Renal pelvis (tissue), 12 donors: ENCODE measurements at places on chromosomes 4 and X.

DNA sequence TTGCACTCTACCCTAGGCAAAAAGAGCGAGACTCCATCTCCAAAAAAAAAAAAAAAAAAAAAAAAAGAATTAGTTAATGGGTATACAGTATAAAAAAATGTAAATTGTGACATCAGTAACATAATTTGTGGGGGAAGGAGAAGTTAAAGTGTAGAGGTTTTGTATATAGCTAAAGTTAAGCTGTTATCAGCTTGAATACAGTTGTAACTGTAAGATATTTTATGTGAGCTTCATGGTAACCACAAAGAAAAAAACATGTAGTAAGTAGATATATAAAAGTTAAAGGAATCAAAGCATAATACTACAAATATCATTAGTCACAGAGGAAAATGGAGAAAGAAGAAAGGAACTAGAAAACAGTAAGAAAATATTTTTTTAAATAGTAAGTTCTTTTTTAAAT lies 53.2 kb upstream of the EPGN start:
- no peak for DNase-seq

DNA sequence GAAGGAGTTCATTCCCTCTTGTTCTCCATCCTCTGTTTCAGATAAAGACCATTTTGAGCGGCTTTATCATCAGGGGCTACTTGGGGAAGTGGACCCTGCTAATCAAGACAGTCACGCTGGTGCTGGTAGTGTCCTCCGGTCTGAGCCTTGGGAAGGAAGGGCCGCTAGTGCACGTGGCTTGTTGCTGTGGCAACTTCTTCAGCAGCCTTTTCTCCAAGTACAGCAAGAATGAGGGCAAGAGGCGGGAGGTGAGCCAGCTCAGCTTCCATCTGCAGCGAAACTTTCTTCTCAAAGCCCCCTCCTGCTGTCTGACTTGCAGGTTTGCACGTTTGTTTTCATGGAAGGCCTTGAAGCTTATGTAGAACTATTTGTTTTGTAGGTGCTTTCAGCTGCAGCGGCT lies 49.5 kb downstream of the CLCN4 start:
- DNase-seq, result no peak

DNA sequence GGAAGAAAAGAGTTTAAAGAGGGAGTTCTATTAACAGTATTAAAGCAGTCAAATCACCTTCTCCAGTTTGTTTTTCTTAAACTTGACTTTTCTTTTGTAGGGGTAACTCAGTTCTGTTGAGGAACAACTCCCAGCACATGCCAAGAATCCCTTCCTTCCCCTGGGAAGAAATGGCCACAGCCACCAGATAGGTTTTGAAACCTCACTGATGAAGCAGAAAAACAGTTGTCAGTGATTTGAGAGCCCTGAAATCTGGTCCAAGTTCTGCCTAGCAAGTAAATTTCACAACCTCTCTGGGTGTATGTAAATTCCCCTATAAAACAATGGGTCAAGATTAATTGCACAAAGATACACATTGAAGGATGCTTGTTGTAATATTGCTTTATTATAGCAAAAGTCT lies 167.1 kb downstream of the DHX15 start:
- no peak for DNase-seq

- no peak for DNase-seq
Measured at GRCh38 chr4:185965426-185966384, 103.3 kb upstream of the TLR3 start.

GRCh38 chr4:24949970-24950369 lies 37.1 kb upstream of the CCDC149 start:
- no peak for DNase-seq

DNA sequence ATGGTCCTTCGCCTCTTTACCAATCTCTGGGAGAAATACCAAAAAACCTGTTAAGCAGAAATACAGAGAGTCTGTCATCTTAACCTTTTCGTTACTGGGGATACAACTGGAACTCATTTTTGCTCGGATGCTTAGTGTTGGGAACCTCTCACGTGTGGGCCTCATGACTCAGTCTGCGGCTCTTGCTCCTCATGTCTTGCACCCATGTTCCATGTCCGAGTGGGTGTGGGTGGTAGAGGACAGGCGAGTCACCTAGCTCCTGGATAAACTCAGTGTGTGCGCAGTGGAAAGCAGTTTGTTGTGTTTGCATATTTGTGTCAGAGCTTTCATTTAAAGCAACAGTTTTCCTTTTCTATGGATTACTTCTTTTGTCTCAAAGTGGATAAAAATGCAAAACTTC lies 70.6 kb downstream of the TNIP2 start:
- DNase-seq, result no peak

- no peak for DNase-seq
Measured at GRCh38 chrX:85569096-85569495, 189.6 kb upstream of the POF1B start.

GRCh38 chr4:6043188-6043587 lies 25.0 kb upstream of the C4orf50 start:
- no peak for DNase-seq

DNA sequence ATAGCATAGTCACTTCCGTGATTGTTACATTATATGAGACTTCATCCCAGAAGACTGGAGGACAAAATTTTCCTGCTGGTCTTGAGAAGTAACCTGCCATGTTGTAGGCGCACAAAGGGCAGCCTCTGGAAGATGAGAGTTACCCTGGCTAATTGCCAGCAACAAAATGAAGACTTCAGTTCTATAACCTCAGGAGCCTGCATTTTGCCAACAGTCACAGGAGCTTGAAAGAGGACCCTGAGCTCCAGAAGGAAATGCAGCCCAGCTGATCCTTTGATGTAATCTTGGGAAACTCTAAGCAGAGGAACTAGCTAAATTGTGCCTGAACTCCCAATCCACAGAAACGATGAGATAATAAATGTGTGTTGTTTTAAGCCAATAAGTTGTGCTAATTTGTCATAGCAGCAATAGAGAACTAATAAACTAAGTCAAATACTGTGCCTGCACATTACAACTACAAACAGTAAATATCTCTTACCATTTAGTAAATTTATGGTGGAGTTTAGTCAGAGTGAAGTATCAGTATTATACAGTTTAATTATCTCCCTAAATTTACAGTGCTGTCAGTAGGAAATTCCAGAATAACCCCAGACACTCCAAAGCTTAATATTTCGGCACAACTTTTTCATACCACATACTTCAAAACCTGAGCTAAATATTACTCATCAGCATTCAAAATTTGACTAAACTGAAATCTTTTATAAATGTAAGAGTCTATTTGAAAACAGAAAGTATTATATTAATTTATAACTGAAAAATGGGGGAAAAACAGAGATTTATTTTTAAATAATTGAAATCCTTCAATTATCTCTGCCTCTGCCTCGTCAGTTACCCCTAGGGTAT lies 90.1 kb upstream of the MAPK10 start:
- DNase-seq, result no peak

DNA sequence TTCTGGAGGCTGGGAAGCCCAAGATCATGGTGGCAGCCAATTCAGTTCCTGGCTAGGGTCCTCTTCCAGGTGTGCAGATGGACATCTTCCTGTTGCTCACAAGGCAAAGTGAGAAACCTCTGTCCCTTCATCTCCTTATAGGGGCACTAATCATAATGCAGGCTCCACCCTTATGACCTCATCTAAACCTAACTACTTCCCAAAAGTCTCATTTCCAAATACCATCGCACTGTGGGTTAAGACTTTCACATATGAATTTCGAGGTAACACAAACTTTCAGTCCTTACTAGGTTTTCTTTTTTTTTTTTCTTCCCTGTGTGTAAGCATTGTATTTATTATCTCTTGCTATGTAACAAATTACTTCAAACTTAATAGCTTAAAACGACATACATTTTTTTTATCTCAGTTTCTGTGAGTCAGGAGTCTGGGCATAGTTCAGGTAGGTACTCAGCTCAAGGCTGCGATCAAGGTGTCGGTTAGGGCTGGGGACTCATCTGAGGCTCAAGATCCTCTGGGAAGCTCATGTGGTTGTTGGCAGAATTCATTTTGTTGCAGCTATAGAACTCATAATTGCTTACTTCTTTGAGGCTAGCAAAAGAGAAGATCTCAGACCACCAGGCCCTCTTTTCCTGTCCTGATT lies 204.7 kb upstream of the STK26 start:
- DNase-seq, result no peak

GRCh38 chr4:170003071-170004070 lies 22.8 kb downstream of the MFAP3L start:
- DNase-seq, result no peak

DNA sequence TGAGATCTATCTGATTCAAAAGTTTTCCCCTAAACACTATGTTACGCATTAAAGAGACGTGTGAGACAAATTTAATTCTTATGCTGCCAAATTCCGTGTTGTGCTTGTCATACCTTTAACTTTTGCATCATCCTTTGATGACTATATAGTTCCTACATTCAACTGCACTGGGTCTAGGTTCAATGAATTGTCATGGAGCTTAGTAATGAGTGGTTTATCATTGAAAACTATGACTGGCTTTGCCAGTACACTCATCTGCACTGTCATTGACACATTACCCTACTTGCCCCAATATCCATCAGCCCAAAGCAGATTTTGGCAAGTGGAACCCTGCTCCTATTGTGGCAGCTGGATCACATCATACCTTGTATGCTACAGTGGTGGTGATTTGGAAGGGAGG lies 882.9 kb upstream of the SLIT2 start:
- no peak for DNase-seq

- no peak for DNase-seq
Measured at GRCh38 chr4:113881256-113881655, 98.2 kb downstream of the ARSJ start.

DNA sequence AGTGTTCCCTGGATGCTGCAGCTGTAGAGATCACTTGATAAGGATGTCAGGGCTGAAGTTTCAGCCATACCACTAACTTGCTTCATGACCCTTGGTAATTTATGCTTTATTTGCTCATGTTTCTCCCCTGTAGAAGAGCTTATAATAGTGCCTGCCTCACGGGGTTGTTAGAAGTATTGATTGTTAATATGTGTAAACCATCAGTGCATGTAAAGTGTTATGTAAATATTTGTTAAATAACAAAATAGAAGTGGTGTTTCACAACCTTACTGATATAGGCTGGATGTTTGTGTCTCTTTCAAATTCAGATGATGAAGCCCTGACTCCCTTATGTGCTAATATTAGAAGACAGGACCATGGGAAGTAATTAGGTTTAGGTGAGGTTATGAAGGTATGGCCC lies 1.5 kb upstream of the CXCL2 start:
- DNase-seq, result no peak

- DNase-seq, result no peak
Measured at GRCh38 chr4:1022739-1023066, 11.3 kb downstream of the FGFRL1 start.

- no peak for DNase-seq
Measured at GRCh38 chr4:182261651-182262223, 18.5 kb downstream of the TENM3 start.

- DNase-seq, result no peak
Measured at GRCh38 chr4:25913056-25913850, 767 bp upstream of the SMIM20 start.

DNA sequence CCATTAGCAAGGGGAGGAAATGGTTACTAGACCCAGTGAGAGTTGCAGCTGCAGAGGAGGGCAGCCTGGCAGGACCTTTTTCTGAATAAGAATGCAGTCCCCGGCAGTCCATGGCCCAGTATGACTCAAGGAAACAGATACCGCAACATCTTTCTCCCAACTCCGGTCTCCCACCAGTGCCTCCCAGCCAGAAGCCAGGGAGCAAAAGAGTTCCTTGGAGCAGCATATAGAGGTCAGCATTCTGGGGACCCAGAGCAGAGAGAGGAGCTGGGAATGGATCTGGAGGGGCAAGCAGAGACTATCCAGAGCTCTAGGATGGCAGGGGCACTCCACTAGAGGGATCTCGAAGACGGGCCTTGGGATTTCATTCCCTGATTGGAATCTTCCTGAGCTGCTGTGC lies 339.2 kb upstream of the AADAT start:
- DNase-seq, result no peak

DNA sequence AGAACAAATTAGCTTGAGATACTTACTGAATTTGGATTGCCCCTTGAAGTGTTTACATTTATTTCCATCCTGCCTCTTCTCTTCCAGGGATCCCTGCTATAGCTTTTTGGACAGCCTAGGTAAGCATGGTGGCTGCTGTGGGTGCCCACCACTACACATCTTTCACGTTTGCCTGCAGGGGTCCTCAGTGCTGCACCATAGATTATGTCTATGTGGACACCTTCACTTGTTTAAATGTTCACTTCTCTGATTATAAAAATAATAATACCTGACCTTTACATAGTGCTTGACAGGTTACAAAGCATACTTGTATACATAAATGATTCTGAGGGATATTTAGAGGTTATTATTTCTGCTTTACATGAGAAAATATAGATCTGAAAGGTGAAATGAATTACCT lies 67.9 kb upstream of the SLC4A4 start:
- DNase-seq, result peak; percentile 15

DNA sequence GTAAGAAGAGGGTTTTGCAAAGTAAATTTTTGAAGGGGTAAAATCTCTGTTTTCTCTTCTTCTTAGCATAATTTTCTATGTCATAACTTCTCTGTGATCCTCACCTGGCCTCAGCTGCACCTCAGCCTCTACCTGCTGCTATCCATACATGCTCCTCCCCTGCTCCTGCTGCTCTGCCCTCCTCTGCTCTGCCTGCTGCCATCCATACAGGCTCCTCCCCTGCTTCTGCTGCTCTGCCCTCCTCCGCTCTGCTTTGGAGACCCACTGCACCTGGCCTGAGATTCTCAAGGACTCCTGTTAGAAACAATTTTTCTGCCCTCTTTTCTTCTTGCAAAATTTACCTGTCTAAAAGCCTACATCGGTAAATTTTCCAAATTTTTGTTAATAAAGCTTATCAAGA lies 388.6 kb upstream of the PITX2 start:
- no peak for DNase-seq

GRCh38 chr4:82044141-82044993 lies 329.4 kb downstream of the HNRNPD start:
- peak; percentile 74 for DNase-seq

- peak; percentile 41 for DNase-seq
Measured at GRCh38 chr4:6308899-6309643, 39.4 kb downstream of the WFS1 start.

DNA sequence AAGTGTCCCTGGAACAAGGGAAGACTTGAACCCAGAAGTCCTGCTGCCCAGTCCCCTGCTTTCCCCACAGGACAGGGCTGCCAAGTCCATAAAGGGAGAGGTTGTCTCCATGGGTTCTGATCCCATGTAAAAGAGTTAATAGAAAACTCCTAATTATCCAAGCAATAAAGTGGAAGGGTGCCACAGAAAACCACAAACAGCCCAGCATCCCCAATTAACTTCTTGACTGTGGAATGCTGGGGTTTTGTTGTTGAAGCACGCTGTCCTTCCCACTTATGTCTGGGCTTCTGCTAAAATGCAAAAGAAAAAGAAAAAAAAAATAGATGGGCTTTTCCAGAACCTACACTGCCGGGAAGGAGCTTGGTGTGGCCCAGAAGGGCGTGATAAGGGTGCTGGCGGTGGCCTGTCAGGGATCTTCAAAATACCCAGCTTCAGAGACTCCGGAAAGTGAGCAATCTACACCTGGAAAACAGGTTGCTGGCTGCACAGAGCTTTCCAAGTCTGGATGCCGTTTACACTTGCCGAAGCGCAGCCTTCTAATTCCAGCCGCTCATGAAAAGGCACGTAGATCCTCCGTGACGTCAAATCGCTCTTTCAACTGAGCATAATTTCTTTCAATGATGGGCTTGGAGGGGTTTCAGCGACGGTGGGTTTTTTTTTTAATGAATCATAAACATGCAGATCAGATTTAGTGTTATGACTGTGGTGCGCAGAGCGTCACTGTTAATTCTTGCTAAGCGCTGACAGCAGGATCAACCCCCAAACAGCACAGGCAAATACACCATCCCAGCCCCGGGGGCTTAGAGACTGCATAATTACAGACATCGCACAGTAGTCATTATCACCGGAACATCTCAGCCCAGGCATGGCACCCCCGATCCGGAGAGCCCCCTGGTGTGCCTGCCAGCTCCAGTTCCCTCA lies 197.6 kb downstream of the BCOR start:
- no peak for DNase-seq
